ENCODE measurements at places on chromosomes 2 and 18.

GRCh38 chr18:51568151-51568550, 370.7 kb upstream of the MEX3C start:
- DNase-seq, result no peak
- H3K27ac ChIP-seq, result no peak overlapping the region
- H3K4me1 ChIP-seq, result no peaks in the 10 kb centered on the region
- no peak overlapping the region for H3K4me3 ChIP-seq

DNA sequence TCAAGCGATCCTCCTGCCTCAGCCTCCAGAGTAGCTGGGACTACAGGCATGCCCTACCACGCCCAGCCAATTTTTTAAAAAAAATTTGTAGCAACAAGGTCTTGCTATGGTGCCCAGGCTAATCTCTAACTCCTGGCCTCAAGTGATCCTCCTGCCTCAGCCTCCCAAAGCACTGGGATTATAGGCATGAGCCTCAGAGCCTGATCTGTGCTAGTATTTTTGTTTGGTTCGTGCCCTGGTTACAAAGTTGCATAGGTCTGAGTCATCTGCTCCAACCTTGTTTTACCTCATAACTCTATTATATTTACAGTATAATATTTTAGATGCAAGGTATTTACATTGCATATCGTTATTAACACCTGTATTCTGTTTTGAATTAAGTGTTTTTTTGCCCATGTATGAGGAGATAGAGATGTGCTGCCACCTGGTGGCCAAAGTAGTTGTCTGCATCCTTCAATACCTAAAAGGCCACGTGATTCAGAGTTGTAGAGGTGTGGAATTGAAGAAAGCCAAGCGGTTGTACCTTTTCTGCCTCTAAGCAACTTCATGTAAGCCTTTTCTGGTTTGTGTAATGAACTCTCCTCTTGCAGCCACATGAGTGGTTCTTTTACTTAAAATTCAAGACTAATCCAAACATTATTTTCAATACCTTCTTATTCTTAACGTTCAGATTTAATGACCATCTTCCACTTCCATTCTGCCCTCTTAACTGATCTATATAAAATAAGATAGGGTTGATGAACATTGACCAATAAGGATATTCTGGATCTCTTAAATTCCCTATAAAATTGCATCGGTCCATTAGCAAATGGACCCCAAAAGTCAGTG, 19.9 kb upstream of the CABYR start:
- no peak overlapping the region for H3K27ac ChIP-seq
- no peaks in the 10 kb centered on the region for H3K27me3 ChIP-seq
- no peak overlapping the region for H3K4me3 ChIP-seq
- peaks cover 21% of the 10 kb centered on the region for H3K36me3 ChIP-seq

- H3K4me1 ChIP-seq, result peaks cover 2% of the 10 kb centered on the region
- no peaks in the 10 kb centered on the region for H3K27me3 ChIP-seq
- H3K4me3 ChIP-seq, result no peak overlapping the region
- H3K27ac ChIP-seq, result no peak overlapping the region
- H3K36me3 ChIP-seq, result peaks cover 38% of the 10 kb centered on the region
These were observed 80.7 kb upstream of the RASGRP3 start for GRCh38 chr2:33395655-33396249.

GRCh38 chr18:13646633-13647032, 79.7 kb downstream of the FAM210A start:
- H3K27me3 ChIP-seq, result no peaks in the 10 kb centered on the region
- H3K36me3 ChIP-seq, result no peaks in the 10 kb centered on the region
- DNase-seq, result no peak
- no peak overlapping the region for H3K4me3 ChIP-seq

GRCh38 chr2:98034745-98035144, 39.0 kb upstream of the TMEM131 start:
- H3K36me3 ChIP-seq, result no peaks in the 10 kb centered on the region
- peaks cover 2% of the 10 kb centered on the region for H3K4me1 ChIP-seq
- H3K27me3 ChIP-seq, result no peaks in the 10 kb centered on the region

- no peak for DNase-seq
- peaks cover 38% of the 10 kb centered on the region for H3K36me3 ChIP-seq
- H3K27me3 ChIP-seq, result no peaks in the 10 kb centered on the region
- no peaks in the 10 kb centered on the region for H3K4me1 ChIP-seq
- H3K27ac ChIP-seq, result no peak overlapping the region
These were observed 61.5 kb downstream of the BARD1 start for GRCh38 chr2:214747992-214748391.

DNA sequence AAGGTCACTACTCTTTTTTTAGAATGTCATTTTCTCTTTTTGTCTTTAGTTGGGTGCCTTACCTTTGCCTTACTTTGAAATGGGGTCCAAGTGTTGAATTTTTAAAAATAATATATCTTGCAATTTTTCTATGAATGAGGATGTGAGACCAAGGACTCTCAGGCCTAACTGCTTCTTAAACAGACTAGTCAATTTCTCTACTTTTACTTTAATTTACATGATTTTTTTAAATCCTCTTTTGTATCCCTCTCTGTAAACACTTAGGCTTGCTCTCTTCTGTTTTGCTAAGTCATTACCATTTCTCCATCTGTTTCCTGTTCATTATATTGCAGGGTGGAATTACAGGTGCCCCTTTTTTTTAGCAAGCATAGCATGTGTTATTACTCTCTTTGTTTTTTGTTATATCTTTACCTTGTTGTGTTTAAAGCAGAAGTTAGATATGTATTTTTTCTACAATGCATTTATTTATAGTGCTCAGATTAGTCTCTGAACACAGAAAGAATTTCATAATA, 261.8 kb downstream of the SPAG16 start:
- no peak overlapping the region for H3K4me3 ChIP-seq
- H3K27ac ChIP-seq, result no peak overlapping the region
- no peaks in the 10 kb centered on the region for H3K4me1 ChIP-seq
- no peak for DNase-seq
- no peaks in the 10 kb centered on the region for H3K27me3 ChIP-seq
- H3K36me3 ChIP-seq, result no peaks in the 10 kb centered on the region

GRCh38 chr18:9755110-9755509, 47.0 kb downstream of the RAB31 start:
- peaks cover 20% of the 10 kb centered on the region for H3K4me1 ChIP-seq
- peaks cover 1% of the 10 kb centered on the region for H3K27me3 ChIP-seq
- H3K36me3 ChIP-seq, result peaks cover 2% of the 10 kb centered on the region
- H3K27ac ChIP-seq, result no peak overlapping the region
- H3K4me3 ChIP-seq, result no peak overlapping the region

GRCh38 chr2:11296401-11296800, 48.0 kb downstream of the ROCK2 start:
- no peak for DNase-seq
- H3K4me3 ChIP-seq, result no peak overlapping the region
- H3K36me3 ChIP-seq, result no peaks in the 10 kb centered on the region
- no peaks in the 10 kb centered on the region for H3K27me3 ChIP-seq
- H3K27ac ChIP-seq, result no peak overlapping the region
- peaks cover 14% of the 10 kb centered on the region for H3K4me1 ChIP-seq

DNA sequence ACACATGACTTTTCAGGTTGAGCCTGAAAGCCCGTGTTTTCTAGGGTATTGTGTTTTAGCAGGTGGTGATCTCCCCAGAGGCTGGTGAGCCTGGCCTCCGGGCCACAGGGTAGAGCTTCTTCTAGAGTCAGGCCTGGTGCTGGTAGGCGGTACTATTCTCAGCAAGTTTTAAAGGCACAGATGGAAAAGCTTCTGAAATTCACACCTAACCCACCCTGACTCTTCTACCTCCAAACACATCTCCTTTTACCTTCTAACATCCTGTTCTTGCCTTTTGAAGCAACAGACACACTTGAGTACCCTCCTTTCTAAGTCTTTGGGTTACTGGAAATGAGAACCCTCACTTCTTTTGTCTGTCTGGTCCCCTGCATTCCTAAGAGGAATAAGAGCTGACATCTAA, 191.1 kb downstream of the SETBP1 start:
- DNase-seq, result no peak
- H3K27ac ChIP-seq, result no peak overlapping the region
- no peaks in the 10 kb centered on the region for H3K27me3 ChIP-seq
- H3K4me1 ChIP-seq, result peaks cover 2% of the 10 kb centered on the region
- peaks cover 18% of the 10 kb centered on the region for H3K36me3 ChIP-seq
- H3K4me3 ChIP-seq, result no peak overlapping the region

DNA sequence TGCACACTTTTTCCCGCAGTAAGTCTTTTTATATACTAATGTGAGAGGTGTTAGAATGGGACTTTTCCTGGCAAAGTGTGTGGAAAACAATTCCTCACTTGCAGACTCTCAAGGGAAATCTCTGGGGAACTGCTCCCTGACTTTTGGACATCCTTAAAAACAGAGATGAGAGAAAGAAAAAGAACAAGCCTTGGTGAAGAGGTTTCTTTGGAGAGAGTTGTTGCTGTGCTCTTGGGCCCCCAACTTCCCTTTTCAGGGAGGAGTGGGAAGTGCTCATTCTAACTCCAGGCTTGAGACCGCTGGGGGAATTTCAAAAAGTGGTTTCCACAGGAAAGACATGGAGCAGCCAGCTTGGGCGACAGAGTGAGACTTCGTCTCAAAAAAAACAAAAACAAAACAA, 142.6 kb upstream of the SPRED2 start:
- H3K4me3 ChIP-seq, result no peak overlapping the region
- H3K27ac ChIP-seq, result no peak overlapping the region
- no peaks in the 10 kb centered on the region for H3K36me3 ChIP-seq
- DNase-seq, result no peak
- H3K27me3 ChIP-seq, result no peaks in the 10 kb centered on the region
- H3K4me1 ChIP-seq, result peaks cover 17% of the 10 kb centered on the region

DNA sequence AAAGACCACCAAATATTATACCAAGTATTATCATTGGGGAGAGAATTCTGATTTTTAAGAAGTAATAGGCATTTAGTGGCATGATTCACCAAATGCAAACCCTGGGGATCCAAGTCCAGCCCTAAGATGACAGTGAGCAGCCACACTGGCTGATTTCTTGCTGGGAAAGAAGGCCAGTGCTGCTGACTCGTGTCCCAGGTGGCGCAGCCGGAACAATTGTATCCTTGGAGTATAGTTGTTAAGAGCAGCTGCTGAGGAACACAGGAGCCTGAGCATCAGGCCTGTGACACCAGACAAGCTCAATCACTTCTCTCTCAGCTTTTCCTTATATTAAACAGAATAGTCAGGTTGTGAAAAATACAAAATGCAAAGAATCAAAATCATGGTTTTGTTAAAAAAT, 48.4 kb downstream of the LRP1B start:
- no peak overlapping the region for H3K4me3 ChIP-seq
- no peaks in the 10 kb centered on the region for H3K36me3 ChIP-seq
- no peak overlapping the region for H3K27ac ChIP-seq
- peaks cover 12% of the 10 kb centered on the region for H3K4me1 ChIP-seq
- H3K27me3 ChIP-seq, result peaks cover 9% of the 10 kb centered on the region

GRCh38 chr2:64212346-64212745, 68.1 kb upstream of the PELI1 start:
- DNase-seq, result no peak
- H3K27me3 ChIP-seq, result no peaks in the 10 kb centered on the region
- peak overlapping the region; percentile 37 for H3K27ac ChIP-seq
- peaks cover 41% of the 10 kb centered on the region for H3K4me1 ChIP-seq
- H3K36me3 ChIP-seq, result no peaks in the 10 kb centered on the region

GRCh38 chr2:16211341-16211740, 271.0 kb downstream of the MYCN start:
- no peaks in the 10 kb centered on the region for H3K27me3 ChIP-seq
- DNase-seq, result no peak
- no peaks in the 10 kb centered on the region for H3K4me1 ChIP-seq
- H3K27ac ChIP-seq, result no peak overlapping the region

DNA sequence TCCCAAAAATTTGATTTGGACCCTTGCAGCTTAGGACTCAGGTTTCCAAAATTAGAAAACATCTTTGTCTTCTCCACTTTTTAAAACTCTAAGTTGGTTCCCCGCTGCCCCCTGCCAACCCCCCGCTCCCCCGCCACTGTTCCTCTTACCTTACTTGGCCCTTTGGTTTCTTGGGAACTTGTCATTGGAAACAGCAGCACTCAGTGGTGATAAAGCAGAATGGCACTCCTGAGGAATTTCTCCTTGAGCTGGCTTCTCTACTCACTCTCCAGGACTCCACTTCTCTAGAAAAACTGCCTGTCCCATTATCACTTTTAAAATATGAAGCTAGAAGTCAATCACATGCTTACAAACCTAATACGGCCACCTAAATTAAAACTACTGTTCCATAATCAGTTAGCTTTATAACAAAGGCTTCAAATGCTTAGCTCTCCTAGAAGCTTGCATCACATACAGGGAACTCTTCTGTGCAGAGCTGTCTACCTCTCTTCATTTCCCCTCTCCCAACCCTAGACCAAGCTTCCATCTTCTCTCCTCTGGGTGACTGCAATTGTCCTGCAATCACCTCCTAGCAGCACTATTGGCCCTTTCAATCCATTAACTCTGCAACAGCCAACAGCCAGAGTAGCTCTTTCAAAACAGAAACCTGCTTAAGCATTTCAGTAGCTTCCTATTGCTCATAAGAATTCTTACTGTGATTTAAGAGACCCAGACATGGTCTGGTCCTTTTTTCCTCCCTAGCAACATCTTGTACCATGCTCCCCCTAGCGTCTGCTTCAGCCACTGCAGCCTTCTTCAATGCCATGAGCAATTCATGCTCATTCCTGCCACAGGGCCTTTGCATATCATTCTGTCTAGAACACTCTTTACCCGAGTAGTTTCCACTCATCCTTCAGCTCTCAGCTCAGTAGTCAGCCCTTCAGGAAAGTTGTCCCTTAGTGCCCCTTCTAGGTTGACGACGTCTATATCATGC, 15.2 kb upstream of the PLEKHM3 start:
- no peak overlapping the region for H3K4me3 ChIP-seq
- H3K4me1 ChIP-seq, result peaks cover 7% of the 10 kb centered on the region
- no peaks in the 10 kb centered on the region for H3K36me3 ChIP-seq
- peak; percentile 50 for DNase-seq
- no peaks in the 10 kb centered on the region for H3K27me3 ChIP-seq
- no peak overlapping the region for H3K27ac ChIP-seq

DNA sequence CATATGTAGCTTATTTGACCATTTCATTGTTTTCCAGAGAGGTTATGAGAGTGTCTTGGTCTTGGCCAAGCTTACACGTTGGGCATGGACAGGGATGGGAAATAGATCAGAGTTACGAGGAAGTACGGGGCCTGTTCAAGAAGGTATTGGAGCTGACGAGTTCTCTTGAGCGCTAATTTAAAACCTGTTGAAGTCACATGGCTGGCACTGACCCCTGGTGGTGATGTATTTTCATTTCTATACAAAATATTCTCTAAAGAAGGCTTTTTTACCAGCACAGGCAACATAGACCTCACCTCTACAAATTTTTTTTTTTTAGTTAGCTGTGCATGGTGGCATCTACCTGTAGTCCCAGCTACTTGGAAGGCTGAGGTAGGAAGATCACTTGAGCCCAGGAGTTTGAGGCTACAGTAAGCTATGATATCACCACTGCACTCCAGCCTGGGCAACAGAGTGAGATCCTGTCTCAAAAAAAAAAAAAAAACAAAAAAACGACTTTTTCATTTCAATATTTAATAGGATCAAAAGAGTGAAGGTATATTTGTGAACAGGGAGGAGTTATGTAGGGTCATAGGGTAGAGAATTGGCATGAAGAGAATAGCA, 19.6 kb downstream of the UGP2 start:
- H3K36me3 ChIP-seq, result peaks cover 43% of the 10 kb centered on the region
- H3K4me1 ChIP-seq, result peaks cover 7% of the 10 kb centered on the region
- DNase-seq, result peak; percentile 45
- no peak overlapping the region for H3K4me3 ChIP-seq
- no peaks in the 10 kb centered on the region for H3K27me3 ChIP-seq

- no peaks in the 10 kb centered on the region for H3K36me3 ChIP-seq
- no peak overlapping the region for H3K27ac ChIP-seq
- no peak for DNase-seq
- no peak overlapping the region for H3K4me3 ChIP-seq
- H3K27me3 ChIP-seq, result peaks cover 2% of the 10 kb centered on the region
These were observed 135.6 kb upstream of the UNC80 start for GRCh38 chr2:209636076-209636475.

GRCh38 chr2:120937686-120938044, 202.0 kb downstream of the GLI2 start:
- DNase-seq, result peak; percentile 61
- peaks cover 74% of the 10 kb centered on the region for H3K4me1 ChIP-seq
- H3K4me3 ChIP-seq, result no peak overlapping the region
- H3K36me3 ChIP-seq, result peaks cover 7% of the 10 kb centered on the region
- peak overlapping the region; percentile 81 for H3K27ac ChIP-seq
